ENCODE measurements at places on chromosomes 16 and 17. TPM values are rescaled to one million over a fixed set of nuclear protein-coding genes. Genes with fewer than 3 reads are reported as not detected.

- DNase-seq, result no peak
These were observed 334.3 kb downstream of the C16orf95 start for GRCh38 chr16:86982912-86983311.

- DNase-seq, result no peak
These were observed 48.5 kb downstream of the B9D1 start for GRCh38 chr17:19313746-19314651.

DNA sequence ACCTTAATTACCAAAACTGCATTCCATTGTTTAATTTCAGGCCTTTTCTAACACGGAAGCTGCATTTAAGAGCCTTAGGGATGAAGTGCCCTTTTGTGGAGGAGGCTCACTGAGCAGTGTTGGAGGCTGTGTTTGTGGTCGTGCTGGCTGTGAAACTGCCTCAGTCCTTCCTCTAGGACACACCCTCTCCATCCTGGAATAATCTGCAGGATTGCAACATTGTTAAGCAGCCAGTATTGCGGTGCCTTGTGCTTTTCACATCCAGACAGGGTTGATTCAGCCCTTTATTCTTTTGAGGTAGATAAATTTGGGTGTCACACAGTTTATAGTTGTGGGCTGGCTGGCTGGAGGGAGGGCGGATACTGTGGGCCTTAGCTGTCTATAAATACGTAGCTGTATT is 141.6 kb downstream of the CDRT15L2 start:
- DNase-seq, result no peak

DNA sequence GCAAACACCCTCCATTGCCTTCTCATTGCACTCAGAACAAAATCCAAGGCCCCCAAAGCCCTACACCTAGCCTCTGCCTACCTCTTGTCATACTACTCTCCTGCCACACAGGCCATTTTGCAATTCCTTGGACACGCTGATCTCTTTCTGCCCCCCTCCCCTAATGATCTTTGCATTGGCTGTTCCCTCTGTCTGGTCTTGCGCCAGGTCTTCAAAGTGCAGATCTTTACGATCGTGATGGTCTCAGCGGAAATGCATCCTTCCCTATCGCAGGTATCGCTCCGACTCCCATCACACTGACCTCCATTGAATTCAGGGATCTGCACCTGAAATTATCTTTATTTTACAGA is 777 bp upstream of the MOSMO start:
- no peak for DNase-seq

GRCh38 chr17:46121841-46122485 is 71.3 kb downstream of the KANSL1 start:
- DNase-seq, result no peak

GRCh38 chr16:69606985-69607384 is 41.2 kb downstream of the NFAT5 start:
- no peak for DNase-seq

CRYM gene
- 37.1 TPM for polyA plus RNA-seq

DNAAF1 gene
- 2.6 TPM for polyA plus RNA-seq

TPSG1 gene
- 0.06 TPM for polyA plus RNA-seq

EMC8 gene
- polyA plus RNA-seq, result 6.2 TPM
